ENCODE measurements at places on chromosomes 2 and 18.

DNA sequence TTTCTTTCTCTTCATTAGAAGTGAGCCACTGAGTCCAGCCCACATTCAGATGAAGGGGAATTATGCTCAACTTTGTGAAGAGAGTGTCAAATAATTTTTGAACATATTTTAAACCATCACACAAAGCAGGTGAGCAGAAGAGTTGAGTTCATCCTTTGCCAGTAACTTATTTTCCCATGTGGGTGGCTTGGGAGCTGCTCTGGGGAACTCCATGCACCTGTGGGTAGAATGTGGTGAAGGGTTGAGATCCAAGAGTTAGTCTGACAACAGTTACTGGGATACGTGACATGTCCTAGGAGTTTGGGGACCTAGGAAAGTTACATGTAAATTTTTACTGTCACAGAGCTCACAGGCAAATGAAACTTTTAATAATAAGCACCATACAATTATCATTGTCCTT lies 21.6 kb downstream of the MAPK4 start:
- DNase-seq, result no peak

DNA sequence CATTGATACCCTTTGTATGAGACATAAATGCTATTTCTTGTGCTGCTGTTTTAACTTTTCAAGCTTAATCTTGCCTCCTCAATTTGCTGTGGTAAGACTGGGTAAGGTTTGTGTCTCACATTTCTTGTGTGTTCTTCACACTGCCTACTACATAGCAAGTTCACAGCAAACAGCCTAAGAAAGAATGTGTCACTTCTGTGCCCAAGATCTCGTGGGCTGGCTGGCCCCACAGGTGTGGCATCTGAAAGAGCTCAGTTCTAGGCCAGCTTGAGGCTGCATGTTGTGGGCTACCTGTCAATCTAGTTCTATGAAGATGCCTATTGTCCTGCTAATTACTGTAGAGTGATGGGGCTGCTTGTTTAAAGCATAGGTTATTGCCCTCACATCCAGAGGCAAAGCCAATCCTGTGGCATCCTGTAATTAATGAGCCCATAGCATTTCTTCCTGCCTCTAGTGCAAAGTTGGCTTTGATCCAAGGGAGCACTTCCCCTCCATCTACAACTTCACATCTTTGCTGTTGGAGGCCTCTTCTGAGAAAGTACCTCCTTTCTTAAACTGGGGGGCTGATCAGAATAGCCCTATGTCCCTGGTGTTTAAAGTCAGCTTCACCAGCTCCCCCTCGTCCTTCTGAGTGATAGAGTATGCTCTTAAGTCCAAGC lies 40.9 kb upstream of the ASPRV1 start:
- DNase-seq, result no peak

DNA sequence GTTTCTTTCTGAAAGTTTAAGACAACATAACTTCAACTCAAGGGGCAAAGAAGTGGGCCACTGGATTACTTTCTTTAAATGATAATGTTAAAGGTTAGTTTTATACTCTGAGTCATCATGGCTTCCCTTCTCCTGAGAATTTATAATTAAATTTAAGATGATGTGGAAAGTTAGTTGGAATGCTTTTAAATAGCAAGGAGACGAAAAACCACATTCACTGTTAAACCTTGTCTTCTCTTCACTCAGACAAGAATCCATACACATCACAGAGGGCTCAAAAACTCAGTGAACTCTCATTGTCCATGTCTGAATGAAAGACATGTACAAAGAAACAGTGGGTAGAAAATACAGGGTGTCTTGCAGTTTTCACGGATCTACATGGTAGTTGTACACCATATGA lies 65.6 kb downstream of the COL5A2 start:
- no peak for DNase-seq

GRCh38 chr2:224210286-224211180 lies 171.4 kb upstream of the SERPINE2 start:
- DNase-seq, result no peak

GRCh38 chr2:214730248-214730647 lies 79.2 kb downstream of the BARD1 start:
- no peak for DNase-seq

- DNase-seq, result no peak
Measured at GRCh38 chr2:10514743-10515142, 66.6 kb upstream of the ODC1 start.

DNA sequence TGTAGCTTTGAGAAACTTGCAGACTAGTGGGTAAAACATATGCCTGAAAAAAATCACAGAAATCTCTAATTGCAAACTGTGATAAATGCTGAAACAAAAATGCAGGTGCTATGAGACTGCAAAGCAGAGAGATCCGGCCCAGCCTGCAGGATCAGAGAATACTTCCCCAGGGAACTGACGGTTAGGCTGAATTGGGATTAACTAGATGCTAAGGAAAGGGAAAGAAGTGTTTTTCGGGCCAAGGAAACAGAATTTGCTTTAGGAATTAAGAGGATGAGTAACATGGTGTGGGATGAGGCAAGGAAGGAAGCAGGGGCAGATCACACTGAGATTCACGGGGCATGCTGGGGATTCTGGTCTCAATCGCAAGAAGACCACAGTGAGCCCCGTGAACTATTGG lies 71.5 kb downstream of the OSBPL6 start:
- no peak for DNase-seq

- DNase-seq, result no peak
Measured at GRCh38 chr2:28927878-28928277, 33.4 kb downstream of the WDR43 start.

GRCh38 chr2:42289222-42289621 lies 71.8 kb downstream of the COX7A2L start:
- DNase-seq, result no peak

- no peak for DNase-seq
Measured at GRCh38 chr2:123916531-123916930, 108.6 kb upstream of the CNTNAP5 start.

DNA sequence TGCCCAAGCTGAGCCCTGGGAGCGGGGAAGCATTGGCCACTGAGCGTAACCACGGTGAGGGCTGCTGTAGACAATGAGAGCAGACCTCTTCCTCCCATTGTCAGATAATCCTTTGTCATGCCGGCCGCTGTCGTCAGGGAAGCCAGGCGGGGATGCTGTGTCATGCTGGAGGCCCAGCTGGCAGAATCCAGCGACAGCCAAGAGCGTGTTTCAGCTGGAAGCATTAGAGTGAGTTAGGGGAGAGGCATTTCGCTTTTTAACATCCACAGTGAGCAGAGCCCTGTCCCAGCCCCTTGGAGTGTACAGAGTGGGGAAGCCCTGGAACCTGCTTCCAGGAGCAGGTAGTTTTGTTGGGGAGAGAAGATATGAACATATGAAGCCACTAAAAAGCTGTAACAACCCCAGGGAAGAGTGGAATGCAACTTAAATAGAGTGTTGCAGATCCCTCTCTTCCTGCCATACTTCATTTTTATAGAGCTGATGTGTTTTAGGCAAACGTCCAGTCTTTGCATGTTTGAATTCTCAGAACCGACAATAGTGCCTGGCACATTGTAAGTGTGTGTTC lies 7.0 kb downstream of the CTIF start:
- no peak for DNase-seq

GRCh38 chr2:241632478-241633325 lies 4.3 kb downstream of the THAP4 start:
- DNase-seq, result no peak

All from stimulated activated CD4-positive, alpha-beta T cell treated with anti-CD3 and anti-CD28 coated beads, Interleukin-1b, Interleukin-23, amount 100 ng/mL, for 24 hours (primary cell).